ENCODE measurements at places on chromosomes 1 and 21.

GRCh38 chr1:177181631-177182291 lies 11.0 kb downstream of the BRINP2 start:
- peak; percentile 82 for DNase-seq

GRCh38 chr1:97163591-97164275 lies 442.1 kb downstream of the PTBP2 start:
- no peak for DNase-seq

DNA sequence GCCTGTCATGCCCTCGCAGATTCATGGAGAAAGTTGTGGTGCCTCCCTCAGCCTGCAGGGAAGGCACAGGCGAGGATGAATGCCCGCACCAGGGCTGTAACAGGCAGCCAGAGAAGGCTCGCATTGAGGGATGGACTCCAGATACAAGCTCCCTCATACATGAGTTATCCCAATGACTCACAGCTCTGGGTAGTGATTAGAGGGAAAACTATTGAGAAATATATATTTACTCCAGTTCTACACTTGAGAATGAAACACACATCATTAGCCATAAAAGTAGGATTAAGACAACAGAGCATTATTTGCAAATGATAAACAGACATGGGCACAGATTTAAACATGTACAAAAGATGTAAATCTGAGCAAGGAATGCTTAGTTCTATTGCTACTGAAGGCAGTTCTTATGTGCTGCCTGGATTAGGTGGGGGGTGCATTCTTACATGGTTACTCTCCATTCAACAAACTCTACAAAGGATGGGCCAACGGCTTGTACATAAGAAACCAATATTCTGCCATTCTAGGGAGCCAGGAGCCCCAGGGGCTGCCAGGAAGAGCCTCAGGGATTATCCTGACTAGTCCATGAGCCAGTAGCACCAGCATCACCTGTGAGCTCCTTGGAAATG lies 97.9 kb downstream of the CSMD2 start:
- DNase-seq = no peak

DNA sequence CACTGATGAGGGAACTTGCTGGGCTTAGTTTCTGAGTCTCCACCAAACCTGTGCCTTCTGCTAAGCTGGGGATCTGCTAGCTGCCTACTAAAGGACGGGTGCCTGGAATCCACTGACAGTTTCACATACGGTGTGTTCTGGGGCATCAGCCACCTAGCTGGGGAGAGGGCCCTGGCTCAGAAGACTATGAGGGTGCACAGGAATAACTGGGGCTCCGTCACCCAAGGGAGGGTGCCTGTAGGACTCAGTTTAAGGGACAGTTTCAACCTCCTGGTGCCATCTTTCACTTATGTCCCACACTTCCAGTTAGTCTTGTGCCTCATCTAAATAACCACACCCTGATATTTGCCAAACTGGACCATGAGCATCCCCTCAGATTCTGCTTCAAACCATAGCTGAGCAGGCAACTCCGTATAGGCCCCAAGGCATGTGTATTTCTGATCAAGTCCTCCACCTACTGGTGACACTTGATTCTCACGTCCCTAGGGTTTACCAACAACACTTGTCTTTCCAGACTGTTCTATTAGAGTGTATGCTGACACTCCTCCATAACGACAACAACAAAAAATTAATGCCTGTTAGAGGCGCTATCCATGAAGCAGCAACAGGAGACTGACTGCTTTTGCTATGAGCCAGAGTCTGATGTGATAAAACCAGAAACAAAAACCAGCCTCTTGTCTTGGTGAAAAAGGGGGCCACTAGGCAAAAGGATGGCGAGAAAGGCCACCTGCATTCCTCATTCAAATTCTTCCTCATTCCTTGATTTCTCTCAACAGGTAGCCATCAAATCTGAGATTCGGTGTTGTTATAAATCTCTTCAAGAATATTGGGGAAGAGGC lies 55.0 kb upstream of the PAXBP1 start:
- peak; percentile 32 for DNase-seq

GRCh38 chr21:30251781-30252180 lies 31.0 kb downstream of the KRTAP24-1 start:
- DNase-seq = no peak

DNA sequence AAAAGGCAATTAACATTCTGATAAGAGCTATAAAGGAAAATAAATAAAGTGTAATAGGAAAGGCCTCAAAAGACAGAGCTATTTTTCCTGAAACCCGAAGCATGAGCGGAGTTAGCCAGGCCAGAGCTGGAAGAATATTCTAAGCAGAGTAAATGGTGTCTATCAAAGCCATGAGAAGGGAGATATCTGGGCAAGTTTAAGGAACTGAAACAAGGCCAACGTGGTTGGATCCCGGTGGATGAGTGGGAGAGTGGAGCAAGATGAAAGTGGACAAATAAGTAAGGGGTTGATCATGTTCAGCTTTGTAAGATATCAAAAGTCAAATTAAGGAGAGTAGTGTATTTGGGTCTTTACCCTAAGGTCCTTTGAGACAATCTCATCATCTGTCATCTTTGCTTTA lies 234.0 kb downstream of the TM2D1 start:
- DNase-seq = no peak
